ENCODE measurements at places on chromosomes 12 and 14.

DNA sequence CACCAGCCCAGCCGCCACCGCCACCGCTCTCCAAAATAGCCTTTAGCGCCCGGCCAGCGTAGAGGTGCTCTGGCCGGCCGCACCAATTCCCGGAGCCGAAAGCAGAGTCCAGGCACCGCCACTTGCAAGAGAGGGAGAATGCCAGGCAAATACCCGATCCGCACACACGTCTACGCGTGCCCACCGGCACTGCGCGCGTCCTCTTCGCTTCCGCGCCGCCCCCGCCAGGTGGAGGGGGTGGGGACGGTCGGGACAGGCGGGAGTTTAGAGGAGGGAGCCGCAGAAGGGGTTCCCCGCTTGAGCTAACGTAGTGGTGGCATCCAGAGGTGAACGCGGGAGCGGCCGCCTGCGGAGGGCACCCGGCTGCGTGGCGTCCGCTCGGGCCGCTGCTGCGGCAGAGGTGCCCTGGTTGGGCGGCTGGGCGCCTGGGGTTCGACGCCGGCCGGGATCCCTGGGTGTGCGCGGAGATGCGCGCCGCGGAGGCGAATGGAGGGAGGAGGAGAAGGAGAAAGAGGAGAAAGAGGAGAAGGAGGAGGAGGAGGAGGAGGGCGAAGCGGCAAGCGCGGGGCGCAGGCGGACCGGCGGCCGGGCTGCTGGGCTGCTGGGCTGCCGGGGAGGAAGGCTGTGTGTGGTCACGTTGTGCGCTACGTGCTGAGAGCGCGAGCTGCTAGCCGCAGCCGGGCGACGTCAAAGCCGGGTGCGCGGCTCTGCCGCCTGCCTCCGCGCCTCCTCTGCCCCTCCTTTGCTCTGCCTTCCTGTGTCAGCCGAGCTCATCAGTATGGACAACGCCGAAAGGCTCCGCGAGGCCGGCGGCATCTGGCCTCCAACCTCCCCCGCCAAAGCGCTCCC is at the start of gene MDGA2:
MDGA2 (minus strand) TSS at position 140 of the 849 bp plus-strand sequence.
- DNase-seq, result no peak

DNA sequence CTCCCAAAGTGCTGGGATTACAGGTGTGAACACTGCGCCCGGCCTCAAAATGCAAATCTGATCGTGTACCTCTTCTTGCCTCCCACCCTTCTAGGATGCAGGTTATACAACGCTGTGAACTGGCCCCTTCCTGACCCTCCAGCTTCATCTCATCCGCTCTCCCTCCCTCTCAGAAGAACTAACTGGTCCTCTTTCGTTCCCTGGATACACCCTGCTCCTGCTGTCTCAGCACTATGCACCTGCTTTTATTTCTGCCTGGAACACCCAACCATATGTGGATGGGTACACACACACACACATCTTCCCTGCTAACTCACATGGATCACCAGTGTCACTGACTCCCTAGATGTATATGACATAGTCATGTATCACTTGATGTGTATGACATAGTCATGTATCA is 56.1 kb upstream of the VASH1 start:
- DNase-seq, result no peak

GRCh38 chr12:121801595-121802484 is 2.0 kb upstream of the SETD1B start:
- DNase-seq, result no peak

DNA sequence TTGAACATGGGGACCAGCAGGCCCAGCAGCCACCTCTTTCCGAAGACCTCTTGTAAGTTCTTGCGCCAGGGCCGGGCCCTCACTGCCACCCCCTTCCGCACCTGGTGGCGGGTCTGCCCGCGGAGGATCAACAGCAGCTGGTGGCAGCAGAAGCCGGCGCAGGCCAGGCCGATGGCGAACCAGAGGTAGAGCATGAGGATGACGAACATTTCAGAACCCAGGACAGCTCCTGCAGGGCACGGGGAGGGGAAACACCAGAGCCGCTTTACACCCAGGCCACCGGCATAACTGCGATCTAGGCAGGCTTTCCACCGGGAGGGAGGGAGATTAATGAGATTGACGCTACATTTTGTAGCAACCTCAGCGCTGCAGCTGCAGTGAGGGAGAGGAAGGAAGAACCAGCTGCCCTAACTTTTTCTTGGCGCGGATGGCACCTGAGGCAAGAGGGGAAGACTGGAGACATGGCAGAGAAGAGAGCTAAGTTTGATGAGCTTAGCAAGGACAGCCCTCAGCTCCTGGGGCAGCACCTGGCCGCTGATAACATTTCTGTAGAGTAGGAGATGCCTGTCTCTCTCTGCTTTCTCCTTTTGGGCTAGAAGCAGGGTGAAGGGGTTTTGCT is 7.8 kb downstream of the ZDHHC22 start:
- peak; percentile 19 for DNase-seq

- DNase-seq, result no peak
Observed at GRCh38 chr14:96170961-96171592, 33.6 kb upstream of the BDKRB2 start.

DNA sequence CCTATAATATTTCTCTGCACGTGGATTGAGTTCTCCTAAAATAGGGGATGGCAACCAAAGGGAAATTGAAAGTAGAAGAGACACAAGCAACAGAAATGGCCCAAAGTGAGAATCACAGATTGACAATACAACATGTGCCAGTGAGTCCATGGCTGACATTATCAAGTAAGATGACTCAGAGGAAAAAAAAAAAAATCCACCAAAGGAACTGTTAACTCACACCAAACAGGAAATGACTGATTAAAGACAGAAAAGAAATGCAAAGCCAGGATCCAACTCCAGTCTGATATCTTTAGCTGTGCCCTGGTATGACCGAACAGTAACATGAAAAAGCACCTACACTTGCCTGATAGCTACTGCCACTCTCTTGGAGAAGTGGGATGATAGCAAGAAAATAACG is 485.0 kb downstream of the PRKD1 start:
- no peak for DNase-seq

- no peak for DNase-seq
Observed at GRCh38 chr12:105289114-105289904, 41.2 kb upstream of the C12orf75 start.

GRCh38 chr14:94111276-94112095 is 950 bp downstream of the IFI27 start:
- DNase-seq, result no peak

DNA sequence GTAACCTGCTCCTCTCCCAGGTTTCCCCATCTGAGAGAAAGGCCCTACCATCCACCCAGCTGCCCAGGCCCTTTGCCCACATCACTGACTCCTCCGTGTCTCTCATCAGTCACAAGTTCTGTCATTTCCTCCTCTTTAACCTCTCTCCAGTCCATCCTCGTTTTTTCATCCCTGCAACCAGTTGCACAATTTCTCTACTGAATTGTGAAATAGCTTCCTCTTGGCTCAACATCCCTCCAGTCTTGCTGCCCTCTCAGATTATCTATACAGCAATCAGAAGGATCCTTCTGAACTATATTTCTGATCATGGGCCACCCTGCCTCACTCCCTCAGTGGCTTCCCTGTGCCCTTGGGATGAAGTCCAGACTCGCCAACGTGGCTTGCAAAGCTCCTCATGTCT is 6.8 kb downstream of the FAM161B start:
- no peak for DNase-seq

GRCh38 chr14:50977863-50978528 is 33.7 kb upstream of the PYGL start:
- no peak for DNase-seq

- DNase-seq, result no peak
Observed at GRCh38 chr14:95497561-95498011, 18.9 kb downstream of the SYNE3 start.

- no peak for DNase-seq
Observed at GRCh38 chr14:96574633-96575632, 72.8 kb downstream of the PAPOLA start.

DNA sequence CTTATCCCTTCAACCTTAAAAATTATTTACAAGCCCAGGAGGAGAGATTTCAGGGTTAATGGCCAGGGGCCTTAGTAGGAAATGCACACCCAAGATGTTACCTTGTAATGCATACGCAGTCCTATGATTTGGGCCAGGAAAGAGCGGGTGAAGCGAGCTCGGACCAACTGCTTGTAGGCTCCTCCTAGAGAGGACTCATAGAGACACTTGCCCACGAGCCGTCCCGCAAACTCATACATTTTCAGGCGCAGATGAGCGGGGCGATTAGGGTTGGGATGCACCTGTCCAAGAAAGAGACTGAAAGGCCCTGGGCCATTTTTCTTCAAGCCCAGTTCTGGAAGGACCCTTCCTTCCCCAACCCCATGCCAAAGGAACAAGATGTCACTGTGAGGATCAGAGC is 43.0 kb downstream of the AREL1 start:
- no peak for DNase-seq

Data from activated T-cell treated with anti-CD3 and anti-CD28 coated beads for 4 hours (primary cell).